ENCODE measurements at places on chromosomes 5 and 9. TPM values are rescaled to one million over a fixed set of nuclear protein-coding genes. Genes with fewer than 3 reads are reported as not detected.

C5orf58 gene
- total RNA-seq = not detected

IDNK gene
- total RNA-seq = 6.2 TPM

NFIB gene
- 99.4 TPM for total RNA-seq

ZNF608 gene
- 32.1 TPM for total RNA-seq

CNOT8 gene
- total RNA-seq = 101 TPM

DMRT2 gene
- 0.46 TPM for total RNA-seq

PLPP7 gene
- total RNA-seq = 1.5 TPM

EIF4EBP3 gene
- 21.4 TPM for total RNA-seq

HEMGN gene
- total RNA-seq = not detected

FREM1 gene
- total RNA-seq = 7.0 TPM

SOX30 gene
- 0.12 TPM for total RNA-seq

CCNJL gene
- total RNA-seq = 16.6 TPM

GADD45G gene
- total RNA-seq = 19.8 TPM

ANAPC2 gene
- total RNA-seq = 51.4 TPM

ZDHHC11B gene
- total RNA-seq = 8.0 TPM

DEPDC1B gene
- total RNA-seq = 0.20 TPM

SGCD gene
- 7.5 TPM for total RNA-seq

FBP2 gene
- not detected for total RNA-seq

GABRG2 gene
- not detected for total RNA-seq

LCN15 gene
- not detected for total RNA-seq

ADAMTS19 gene
- total RNA-seq = not detected

GPR151 gene
- not detected for total RNA-seq

KCNV2 gene
- total RNA-seq = not detected

AK8 gene
- total RNA-seq = 0.55 TPM

HTR1A gene
- not detected for total RNA-seq

SLC34A3 gene
- total RNA-seq = 0.23 TPM

PPP2R2B gene
- 1.2 TPM for total RNA-seq

FBN2 gene
- total RNA-seq = 0.58 TPM

NAIP gene
- total RNA-seq = 28.8 TPM

CCL19 gene
- total RNA-seq = 1.1 TPM
